Nucleus accumbens (tissue), 56 donors: ENCODE measurements at places on chromosomes 1 and 21.

GRCh38 chr1:56146449-56146848 lies 432.9 kb downstream of the PLPP3 start:
- no peak for DNase-seq

DNA sequence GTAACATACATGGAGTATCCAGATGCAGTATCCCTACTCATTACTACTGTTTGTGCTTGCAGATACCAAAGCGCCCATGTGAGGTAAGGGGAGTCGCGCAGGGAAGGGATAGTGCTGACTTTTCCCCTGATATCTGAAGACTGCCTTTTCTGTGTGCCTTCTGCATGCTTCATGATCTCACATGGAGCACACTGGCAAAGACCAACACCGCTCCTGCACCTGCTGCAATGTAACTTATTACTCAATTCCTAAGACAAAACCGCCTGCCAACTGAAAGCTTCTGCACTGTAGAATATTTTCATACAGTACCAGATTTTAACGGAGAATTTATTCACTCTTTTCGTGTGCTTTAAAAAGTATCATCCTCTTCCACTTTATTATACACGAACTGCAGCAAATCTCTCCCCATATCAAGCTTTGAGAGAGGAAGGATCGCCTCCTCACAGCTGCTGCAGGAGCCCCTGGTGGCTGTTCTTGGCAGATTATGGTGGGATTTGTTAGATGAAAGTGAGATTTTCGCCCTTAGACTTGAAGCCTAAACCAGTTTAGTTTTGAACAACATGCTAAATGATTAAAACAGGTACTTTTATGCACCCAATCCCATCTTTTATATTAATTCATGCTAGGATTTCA lies 99.1 kb downstream of the PTPN14 start:
- no peak for DNase-seq

- DNase-seq = no peak
These were observed 86.2 kb downstream of the PTPRC start for GRCh38 chr1:198725090-198725489.

GRCh38 chr1:178345238-178345637 lies 151.5 kb downstream of the CLEC20A start:
- no peak for DNase-seq

- no peak for DNase-seq
These were observed 96.2 kb downstream of the DPYD start for GRCh38 chr1:97824624-97825023.

DNA sequence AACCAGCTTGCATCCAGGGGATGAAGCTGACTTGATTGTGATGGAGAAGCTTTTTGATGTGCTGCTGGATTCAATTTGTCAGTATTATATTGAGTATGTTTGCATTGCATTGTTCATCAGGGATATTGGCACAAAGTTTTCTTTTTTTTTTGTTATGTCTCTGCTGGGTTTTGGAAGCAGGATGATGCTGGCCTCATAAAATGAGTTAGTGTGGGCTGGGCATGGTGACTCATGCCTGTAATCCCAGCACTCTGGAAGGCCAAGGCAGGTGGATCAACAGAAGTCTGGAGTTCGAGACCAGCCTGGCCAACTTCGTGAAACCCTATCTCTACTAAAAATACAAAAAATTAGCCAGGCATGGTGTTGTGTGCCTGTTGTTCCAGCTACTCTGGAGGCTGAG lies 8.6 kb downstream of the OR2L3 start:
- DNase-seq = no peak

DNA sequence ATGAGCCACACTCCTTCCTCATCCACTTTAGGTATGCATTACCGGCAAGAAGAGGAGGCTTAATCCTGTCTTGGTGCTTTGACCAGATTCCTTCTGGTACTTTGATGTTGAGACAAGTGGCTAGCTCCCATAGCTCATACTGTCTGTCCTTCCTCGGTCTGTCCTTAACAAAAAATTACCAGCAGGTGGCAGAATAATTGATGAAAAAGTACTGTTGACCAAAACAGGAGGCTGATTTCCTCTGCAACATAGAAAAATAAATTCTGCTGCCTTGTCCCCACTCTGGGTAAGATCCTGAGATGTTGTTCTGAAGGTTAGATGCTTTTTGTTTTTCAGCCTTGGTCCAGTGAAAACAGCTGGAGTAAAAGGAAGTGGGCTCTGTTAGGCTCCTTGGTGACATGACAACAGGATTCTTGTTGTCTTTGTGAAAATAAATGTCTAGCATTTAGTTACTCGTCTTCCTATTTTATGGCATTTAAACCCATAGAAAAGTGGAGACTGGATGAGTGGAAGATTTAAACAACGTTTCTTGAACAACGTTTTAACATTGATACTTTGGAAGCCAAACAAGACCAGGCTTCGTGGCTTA lies 11.2 kb upstream of the HJV start:
- DNase-seq = no peak

GRCh38 chr1:58251430-58252073 lies 295.0 kb downstream of the OMA1 start:
- no peak for DNase-seq

GRCh38 chr1:29230204-29230552 lies 556 bp downstream of the MECR start:
- DNase-seq = no peak
